Thoracic aorta (tissue), 2 donors: ENCODE measurements at places on chromosomes 5 and 9. TPM values are rescaled to one million over a fixed set of nuclear protein-coding genes. Genes with fewer than 3 reads are reported as not detected.

DNA sequence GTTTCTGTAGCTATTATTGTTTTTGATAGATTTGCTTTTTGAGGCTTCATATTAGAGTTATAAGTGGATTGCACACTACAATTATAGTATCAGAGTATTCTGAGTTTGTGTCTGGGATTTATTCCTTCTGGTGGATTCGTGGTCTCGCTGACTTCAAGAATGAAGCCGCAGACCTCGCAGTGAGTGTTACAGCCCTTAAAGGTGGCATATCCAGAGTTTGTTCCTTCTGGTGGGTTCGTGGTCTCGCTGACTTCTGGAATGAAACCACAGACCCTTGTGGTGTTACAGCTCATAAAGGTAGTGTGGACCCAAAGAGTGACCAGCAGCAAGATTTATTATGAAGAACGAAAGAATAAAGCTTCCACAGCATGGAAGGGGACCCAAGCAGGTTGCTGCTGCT is 6.9 kb upstream of the EMB start:
- H3K4me1 ChIP-seq = no peaks in the 10 kb centered on the region
- H3K4me3 ChIP-seq = no peak overlapping the region
- H3K27ac ChIP-seq = no peak overlapping the region

SPATA31E1 gene
- total RNA-seq = not detected

CNTLN gene
- 16.4 TPM for total RNA-seq

- H3K4me3 ChIP-seq = no peak overlapping the region
- no peaks in the 10 kb centered on the region for H3K27me3 ChIP-seq
- no peaks in the 10 kb centered on the region for H3K4me1 ChIP-seq
- DNase-seq = no peak
- no peaks in the 10 kb centered on the region for H3K36me3 ChIP-seq
These were observed 159.6 kb upstream of the TBCA start for GRCh38 chr5:77935506-77936364.

CYLC2 gene
- total RNA-seq = not detected

GRCh38 chr5:9151684-9152427 is 394.0 kb downstream of the SEMA5A start:
- H3K4me3 ChIP-seq = no peak overlapping the region
- DNase-seq = no peak
- no peak overlapping the region for H3K27ac ChIP-seq
- H3K36me3 ChIP-seq = no peaks in the 10 kb centered on the region
